ENCODE measurements at places on chromosomes 2 and 18.
A peak's percentile ranks its signal among the peaks of the same experiment; 100 is the strongest.

DNA sequence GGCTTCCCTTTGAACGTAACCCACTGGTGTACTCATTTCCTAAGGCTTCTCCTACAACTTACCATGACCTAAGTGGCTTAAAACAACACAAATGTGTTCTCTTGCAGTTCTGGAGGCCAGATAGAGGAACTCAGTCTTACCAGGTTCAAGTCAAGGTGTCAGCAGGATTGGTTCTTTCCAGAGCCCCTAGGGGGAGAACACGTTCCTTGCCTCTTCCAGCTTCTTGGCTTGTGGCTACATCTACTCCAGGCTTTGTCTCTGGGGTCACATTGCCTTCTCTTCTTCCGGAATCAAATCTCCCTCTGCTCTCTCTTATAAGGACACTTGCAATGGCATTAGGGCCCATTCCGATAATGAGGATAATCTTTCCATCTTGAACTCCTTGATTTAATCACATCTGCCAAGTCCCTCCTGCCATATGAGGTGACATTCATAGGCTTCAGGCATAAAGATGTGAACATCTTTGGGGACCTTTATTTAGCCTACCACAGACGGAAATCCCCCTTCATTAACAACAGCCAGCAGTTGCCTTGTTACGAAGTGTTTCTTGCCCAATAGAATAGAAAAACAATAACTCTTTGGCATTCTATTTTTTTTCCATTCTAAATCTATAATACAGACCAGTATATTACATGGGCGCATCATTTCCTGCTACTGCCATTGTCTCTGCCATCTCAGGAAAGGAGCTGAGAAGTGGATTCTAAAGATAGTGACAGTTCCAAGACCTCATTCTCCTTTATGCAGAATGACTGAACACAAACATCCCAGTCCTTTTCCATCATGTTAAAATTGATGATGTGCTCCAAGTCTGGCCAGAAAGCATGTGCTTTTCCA is 362.0 kb downstream of the ZNF521 start:
- no peaks in the 10 kb centered on the region for H3K27me3 ChIP-seq
- DNase-seq, result no peak
- no peak overlapping the region for H3K27ac ChIP-seq

DNA sequence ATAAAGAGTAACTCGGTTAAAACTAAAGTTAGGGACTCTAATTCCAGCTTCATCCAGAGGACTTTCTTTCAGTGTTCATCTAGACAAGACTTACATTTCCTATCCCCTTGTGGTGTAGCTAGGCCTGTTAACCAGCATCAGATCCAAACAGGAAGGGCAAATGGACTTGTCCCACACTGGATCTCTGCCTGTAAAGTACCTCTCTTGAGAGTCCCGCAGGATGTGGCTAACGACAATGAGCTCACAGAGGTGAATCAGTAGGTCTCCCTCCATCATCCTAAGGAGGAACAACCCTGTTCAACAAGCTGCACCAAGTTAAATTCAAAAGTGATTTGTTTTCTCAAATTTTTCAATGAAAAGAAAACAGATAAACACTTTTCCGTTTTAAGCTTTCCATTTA is 412.3 kb upstream of the RGPD4 start:
- H3K4me1 ChIP-seq, result no peaks in the 10 kb centered on the region
- no peaks in the 10 kb centered on the region for H3K27me3 ChIP-seq
- DNase-seq, result no peak
- H3K4me3 ChIP-seq, result no peak overlapping the region
- no peak overlapping the region for H3K27ac ChIP-seq
- H3K36me3 ChIP-seq, result no peaks in the 10 kb centered on the region

DNA sequence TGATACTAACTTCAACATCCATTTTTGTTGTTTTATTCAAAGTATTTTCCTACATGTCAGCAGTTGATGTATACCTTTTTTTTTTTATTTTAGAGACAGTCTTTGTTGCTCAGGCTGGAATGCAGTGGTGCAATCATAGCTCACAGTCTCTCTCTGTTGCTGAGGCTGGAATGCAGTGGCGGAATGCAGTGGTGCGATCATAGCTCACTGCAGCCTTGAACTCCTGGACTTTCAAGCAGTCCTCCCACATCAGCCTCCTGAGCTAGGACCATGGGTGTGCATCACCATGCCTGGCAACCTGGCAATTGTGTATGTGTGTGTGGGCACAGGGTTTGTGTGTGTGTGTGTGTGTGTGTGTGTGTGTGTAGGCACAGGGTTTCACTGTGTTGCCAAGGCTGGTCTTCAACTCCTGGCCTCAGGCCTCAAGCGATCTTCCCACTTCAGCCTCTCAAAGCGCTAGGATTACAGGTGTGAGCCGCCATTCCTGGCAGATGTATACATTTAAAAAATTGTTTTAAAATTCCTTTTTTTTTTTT is 24.8 kb downstream of the SANBR start:
- H3K4me3 ChIP-seq, result no peak overlapping the region
- no peak overlapping the region for H3K27ac ChIP-seq
- peaks cover 2% of the 10 kb centered on the region for H3K36me3 ChIP-seq
- no peaks in the 10 kb centered on the region for H3K27me3 ChIP-seq
- DNase-seq, result no peak

GRCh38 chr18:23617412-23618014 is 31.2 kb upstream of the NPC1 start:
- peaks cover 50% of the 10 kb centered on the region for H3K27me3 ChIP-seq
- H3K4me3 ChIP-seq, result no peak overlapping the region
- DNase-seq, result no peak
- H3K36me3 ChIP-seq, result peaks cover 8% of the 10 kb centered on the region

DNA sequence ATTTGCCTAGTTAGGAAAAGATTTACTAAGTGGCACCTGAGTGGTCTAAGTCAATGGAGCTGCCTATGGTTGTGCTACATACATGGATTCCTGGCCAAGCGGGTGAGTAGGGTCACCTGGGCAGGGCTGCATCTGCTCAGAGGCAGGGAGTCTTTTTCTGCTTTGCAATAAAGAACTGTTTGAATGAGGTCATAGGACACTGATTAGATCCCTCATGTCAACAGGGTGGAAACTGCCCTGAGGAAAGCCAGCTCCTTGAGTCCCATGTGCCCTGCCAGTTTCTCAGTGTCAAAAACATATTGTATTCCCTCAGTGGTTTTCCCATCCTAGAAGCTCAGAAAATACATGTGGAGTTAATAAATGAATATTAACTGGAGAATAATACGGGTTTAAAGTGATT is 4.6 kb downstream of the LAMA3 start:
- H3K27ac ChIP-seq, result no peak overlapping the region
- H3K4me3 ChIP-seq, result no peak overlapping the region
- no peak for DNase-seq

DNA sequence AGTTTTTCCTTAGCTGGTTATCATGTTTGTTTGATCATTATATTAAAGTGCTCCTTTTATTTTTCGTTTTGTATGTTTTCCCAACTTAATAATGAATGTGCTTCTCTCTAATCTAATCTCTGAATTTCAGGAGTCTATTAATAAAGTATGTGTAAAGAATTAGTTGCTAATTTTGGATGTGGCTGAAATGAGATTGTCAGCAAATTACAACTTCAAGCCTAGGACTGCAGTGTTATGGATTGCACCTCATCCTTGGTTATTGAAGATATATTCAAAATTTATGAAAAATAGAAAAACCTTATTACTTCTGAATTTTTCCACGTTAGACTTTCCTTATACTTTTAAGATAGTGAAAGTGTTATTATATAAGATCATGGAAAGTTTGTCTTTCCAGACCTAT is 227.7 kb downstream of the NEDD4L start:
- H3K4me3 ChIP-seq, result no peak overlapping the region
- peaks cover 5% of the 10 kb centered on the region for H3K4me1 ChIP-seq
- no peak overlapping the region for H3K27ac ChIP-seq
- H3K27me3 ChIP-seq, result no peaks in the 10 kb centered on the region

DNA sequence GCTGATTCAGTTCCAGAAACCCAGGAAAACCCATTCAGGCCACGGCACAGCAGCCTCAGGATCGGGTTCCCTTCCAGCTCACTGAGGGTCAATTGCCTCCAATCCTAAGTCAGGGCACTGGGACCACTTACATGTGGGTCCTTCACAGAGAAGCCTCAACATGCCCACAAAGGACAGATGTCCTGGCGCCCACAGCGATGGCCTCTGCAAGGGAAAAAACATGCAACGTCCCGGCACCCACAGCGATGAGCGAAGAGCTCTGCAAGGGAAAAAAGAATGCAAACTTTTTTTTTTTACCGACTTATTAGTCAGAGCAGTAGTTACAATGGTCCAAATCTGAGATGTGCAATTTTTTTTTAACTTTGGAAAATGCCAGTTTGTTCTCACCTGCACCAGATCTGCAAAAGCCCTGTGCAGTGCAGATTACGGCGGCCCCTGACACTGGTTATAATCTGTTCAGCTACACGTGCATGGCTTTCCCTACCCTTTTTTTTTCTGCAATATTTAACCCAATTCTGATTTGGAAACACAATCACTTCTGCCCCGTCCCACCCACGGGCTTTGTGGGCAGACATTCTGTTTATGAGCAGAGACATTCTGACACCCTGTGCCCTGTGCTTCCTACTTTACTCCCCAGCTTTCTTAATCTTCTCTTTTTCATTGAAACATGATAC is 159.3 kb upstream of the SALL3 start:
- H3K27me3 ChIP-seq, result peaks cover 29% of the 10 kb centered on the region
- H3K27ac ChIP-seq, result no peak overlapping the region
- DNase-seq, result no peak
- no peak overlapping the region for H3K4me3 ChIP-seq
- no peaks in the 10 kb centered on the region for H3K4me1 ChIP-seq

DNA sequence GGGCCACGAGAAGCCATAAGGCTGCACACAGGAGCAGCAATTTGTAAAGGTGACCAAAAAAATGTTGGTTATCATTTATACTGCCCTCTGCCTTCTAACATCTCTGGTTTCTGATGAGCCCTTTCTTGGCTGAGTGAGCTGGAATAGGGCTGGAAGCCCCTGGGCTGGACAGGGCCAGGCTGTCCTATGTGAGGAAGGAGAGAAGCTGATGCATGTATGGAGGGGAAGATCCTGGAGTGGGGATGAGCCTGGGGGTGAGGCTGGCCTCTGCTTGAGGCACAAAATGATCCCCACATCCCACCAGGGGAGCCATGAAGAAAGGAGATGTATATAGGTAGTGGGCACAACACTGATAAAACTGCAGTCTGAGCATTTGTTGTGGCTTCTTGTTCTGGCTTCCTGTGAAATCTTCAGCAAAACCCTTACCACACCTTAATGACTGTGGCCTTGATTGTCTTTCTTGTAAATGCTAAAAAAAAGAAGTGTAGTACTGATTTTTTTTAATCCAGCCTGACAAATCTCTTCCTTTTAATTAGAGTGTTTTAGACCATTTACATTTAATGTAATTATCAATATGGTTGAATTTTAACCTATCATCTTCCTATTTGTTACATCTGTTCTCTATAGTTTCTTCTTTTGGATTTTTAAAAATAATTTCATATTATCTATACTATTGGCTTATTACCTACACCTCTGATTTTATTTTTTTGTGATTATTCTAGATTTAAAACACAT is 5.6 kb downstream of the SNED1 start:
- peaks cover 7% of the 10 kb centered on the region for H3K36me3 ChIP-seq
- no peak overlapping the region for H3K27ac ChIP-seq

DNA sequence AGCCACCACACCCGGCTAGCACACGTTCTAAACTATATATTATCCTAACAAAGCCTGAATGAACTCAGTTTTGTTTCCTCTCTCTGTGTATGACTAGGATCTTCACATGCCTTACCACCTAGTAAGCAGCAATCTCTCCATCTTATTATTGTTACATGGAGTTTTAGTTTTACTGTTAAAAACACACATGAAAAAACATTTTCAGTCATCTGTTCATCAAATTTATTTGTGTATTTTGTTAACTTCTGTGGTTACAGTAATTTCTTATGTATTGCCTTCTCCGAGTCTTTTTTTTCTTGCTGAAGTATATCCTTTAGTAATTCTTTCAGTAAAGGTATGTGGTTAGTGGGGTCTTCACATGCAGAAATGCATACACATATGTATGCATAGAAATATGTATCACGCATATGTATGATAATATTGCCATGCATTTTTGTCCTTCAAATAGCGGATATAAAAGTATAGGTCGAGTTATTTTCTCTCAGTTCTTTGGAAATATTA is 31.4 kb downstream of the ANO7 start:
- H3K4me3 ChIP-seq, result peak overlapping the region; percentile 31
- no peak for DNase-seq
- H3K4me1 ChIP-seq, result peaks cover 23% of the 10 kb centered on the region
- no peaks in the 10 kb centered on the region for H3K27me3 ChIP-seq
- no peaks in the 10 kb centered on the region for H3K36me3 ChIP-seq
- no peak overlapping the region for H3K27ac ChIP-seq

GRCh38 chr2:30731706-30732105 is 75.5 kb downstream of the CAPN13 start:
- H3K36me3 ChIP-seq, result no peaks in the 10 kb centered on the region
- peaks cover 35% of the 10 kb centered on the region for H3K27me3 ChIP-seq
- H3K4me3 ChIP-seq, result no peak overlapping the region

Data from T-helper 17 cell (primary cell).